Ascending aorta (tissue), 2 donors: ENCODE measurements at places on chromosomes 4 and X.
A peak's percentile ranks its signal among the peaks of the same experiment; 100 is the strongest.

DNA sequence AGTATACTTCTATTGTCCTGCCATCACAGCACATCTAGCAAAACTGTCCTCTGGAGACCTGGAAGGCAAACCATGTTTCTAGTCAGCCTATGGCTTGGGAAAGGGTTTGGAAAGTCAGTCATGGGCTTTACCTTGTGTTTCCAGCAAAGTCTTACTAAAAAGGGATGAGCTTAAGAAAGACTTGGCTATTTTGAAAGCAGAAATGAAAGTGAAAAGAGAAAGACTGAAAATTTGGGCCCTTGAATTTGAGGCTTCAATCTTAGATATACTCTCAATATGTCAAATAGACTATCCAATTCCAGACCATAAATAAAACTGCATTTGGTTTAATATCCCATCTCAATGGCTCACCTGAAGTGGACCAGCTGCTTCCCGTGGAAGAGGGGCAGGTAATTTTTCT lies 127.9 kb downstream of the ZNF330 start:
- no peak for DNase-seq

DNA sequence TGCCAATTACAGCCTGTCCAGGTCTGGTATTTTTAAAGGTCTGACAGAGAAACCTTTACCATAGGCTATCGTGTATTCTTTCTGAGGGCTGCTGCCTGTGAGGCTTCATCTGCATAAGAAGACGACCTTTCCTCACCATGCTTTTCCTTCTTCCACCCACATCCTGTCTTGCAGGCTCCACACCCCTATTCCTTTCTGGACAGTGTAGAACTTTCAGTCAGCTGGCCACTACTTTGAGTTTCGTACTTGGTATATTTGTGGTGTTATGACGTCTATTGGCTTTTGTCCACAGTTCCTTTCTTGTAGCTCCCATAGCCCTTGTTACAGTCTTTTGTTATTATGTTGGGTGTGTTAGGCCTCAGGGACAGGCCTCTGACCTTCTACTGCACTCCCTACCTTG lies 311.4 kb downstream of the RAPGEF2 start:
- no peak for DNase-seq

GRCh38 chr4:125123570-125124109 lies 191.1 kb upstream of the FAT4 start:
- no peak for DNase-seq

DNA sequence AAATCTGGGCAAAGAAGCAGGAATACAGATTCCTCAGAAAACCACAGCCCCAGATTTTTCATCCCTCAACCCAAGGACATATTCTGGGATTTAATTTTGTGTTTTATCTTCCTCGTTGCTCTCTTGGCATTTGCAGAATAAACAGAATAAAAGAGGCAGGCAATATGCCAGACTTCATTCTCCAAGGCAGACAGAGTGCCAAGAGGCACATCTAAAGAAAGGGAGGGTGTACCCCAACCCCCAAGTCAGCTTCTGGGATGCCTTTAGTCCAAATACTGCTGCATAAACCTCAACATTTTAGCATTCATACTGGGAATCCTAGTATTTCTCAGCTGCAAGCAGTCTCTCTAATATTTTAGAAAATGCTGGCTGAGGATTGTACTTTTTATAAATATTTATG lies 629.2 kb downstream of the KLHL13 start:
- DNase-seq: no peak

DNA sequence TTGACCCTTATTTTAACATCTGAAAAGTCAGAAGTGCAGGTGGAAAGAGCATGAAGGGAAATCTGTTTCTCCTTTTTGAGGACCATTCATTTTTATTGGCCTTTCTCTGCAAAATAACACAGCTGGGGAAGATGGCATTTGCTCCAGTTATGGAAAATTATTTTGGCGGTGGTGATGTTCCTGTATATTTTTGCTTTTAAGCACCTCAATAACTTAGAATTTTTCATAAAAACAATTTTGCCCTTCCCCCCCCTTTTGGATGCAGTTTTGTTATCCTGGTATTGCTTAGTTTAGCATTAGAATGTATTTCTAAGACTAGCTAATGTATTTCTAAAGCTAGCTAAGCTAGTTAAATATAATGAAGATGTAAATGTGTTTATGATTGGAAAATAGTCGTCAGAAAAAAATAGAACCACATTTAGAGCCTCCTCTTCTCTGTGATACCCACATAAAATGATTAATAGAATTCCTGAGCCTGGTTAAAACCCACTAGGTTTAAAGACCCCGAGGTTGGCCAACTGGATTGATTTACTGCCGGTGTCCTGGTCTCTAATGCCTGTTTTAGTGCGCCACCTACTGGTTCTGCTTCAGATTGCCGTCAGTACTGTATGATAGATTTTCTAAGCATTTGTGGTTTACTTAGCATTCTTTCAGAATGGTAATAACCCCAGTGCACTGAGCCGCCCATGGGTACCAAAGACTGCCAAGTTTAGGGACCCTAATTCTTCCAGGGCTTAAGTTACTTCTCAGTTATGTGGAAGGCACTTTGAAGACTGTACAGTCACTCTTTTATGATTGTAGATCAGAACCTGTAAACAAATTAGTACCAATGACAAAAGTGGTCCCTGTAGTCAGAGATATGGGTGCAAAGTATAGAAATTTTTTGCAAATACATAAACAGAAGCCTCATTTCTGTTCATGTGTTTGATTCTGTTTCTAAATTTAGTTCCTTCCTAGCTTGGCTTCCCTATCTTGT lies 11.4 kb downstream of the KLF3 start:
- DNase-seq: no peak

- DNase-seq: no peak
These were observed 136.8 kb upstream of the PDLIM3 start for GRCh38 chr4:185672151-185672550.

- no peak for DNase-seq
These were observed 41.9 kb downstream of the CNOT6L start for GRCh38 chr4:77777135-77777807.

DNA sequence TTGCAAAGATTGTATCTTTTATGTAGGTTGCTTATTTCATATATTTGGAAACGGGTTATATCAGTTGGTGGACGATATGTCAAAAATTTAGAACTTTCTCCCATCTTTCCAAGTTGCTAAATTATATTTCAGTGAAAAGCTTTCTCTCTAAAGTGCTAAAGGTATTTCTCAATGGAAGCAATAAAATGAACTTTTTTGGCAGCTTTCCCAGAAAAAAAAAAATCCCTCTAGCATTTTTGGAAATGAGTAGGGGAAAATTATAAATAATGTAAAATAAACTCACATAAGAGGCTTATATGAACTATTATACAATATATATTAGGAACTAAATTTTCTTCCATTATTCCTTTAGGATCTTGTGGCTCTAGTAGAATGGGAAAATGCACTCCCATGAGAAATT lies 152.2 kb downstream of the GRID2 start:
- DNase-seq: no peak

- DNase-seq: no peak
These were observed 16.1 kb downstream of the TNIP3 start for GRCh38 chr4:121148000-121148399.

- DNase-seq: no peak
These were observed 81.3 kb upstream of the TMEM33 start for GRCh38 chr4:41853973-41854372.

DNA sequence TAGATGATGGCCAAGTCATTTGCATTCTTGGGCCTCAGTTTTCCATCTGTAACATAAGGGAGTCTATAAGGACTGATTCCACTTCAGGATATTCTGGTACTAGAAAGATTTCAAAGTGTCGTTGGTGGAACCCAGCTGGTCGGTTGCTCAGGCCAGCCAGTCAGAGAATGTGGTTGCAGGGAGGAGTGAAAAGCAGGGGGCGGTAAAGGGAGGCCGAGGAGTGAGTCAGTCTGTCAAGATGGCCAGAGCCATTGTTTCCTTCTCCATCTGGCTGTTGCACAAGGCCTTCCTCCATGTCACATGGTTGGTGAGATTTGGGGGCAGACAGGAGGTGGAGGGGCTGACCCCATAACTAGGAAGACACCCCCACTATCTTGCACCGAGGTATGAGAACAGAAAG lies 38.2 kb downstream of the STARD8 start:
- DNase-seq: no peak

GRCh38 chrX:135168486-135168885 lies 2.7 kb downstream of the CT55 start:
- DNase-seq: no peak

GRCh38 chr4:11542952-11543351 lies 114.3 kb upstream of the HS3ST1 start:
- DNase-seq: no peak

- DNase-seq: no peak
These were observed 246.8 kb downstream of the SNCA start for GRCh38 chr4:89590128-89590527.

GRCh38 chr4:134024251-134024650 lies 177.3 kb downstream of the PABPC4L start:
- no peak for DNase-seq

DNA sequence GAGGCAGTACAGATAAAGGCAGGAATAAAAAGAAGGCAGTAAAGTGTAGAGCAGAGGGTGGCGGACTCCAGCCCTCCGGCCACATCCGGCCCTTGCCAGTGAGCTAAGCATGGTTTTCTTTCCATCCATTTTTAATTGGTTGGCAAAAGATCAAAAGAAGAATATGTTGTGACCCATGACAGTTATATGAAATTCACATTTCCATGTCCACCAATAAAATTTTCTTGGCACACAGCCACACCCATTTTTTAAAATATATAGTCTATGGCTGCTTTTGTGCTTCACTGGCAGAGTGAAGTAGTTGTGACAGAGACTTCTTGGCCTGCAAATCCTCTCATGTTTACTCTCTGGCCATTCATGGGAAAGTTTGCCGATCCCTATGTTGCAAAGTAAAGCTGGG lies 29.8 kb downstream of the SLC9A6 start:
- DNase-seq: no peak

- no peak for DNase-seq
These were observed 172.5 kb upstream of the FMR1 start for GRCh38 chrX:147739196-147739595.

- DNase-seq: no peak
These were observed 247.9 kb upstream of the GALNTL6 start for GRCh38 chr4:171565130-171565788.

- DNase-seq: no peak
These were observed 71.7 kb upstream of the LIMCH1 start for GRCh38 chr4:41466249-41466648.

DNA sequence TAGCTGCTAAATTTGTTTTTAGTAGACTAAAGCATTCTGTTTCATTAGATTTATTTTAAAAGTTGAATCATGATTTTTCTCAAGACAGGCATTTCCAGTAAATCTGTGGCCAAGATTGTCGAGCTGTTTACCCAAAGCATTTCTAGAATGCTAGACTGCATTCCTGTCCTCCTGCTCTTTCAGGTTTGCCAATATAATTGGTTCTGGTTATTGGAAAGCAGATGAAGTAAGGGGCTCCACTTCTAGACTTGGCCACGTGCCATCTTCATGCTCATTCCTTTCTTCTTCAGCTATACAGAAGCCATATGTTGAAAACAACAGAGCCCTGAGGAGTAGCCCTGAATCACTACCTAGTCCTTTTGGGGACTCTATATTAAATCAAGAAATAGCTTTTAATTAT lies 62.5 kb downstream of the PGRMC2 start:
- no peak for DNase-seq

DNA sequence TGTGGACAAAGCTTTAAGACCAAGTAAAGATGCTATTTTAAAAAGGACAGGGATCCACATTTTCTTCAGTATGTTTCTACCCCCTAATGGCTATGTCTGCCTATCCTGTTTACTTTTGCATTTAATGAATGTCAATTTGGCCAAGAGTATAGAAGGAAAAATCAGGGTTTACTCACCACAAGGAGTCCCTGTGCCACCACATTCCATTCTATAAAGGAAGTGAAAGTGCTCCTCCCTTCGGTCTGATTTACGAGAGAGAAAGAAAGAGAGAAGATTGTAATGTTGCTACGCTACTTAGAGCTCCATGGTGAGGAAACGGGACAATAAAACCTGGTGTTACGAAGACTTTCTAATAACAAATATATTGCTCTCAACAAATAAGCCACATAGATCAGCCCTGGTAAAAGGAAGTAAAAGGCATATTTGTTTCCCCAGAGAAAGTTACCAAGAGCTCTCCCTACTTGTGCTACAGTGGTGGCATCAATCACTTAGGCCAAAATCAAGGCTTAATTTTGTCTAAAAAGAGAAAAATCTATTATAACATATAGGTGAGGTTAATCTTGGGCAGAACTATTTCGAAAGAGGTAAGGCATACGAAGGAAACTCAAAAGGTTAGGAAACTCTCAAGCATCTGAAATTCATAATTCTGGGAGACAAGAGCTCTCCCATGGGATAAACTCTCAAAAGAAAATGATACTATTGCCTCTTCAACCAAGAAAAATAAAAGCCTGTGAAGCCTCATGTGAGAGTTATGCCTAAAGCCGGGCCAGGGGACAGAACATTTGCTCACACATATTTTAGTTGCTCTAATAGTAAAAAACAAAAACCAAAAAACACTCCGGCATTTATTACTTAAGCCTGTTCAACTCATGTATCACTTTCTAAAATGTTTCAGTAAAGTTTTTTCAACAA lies 29.5 kb downstream of the TAPT1 start:
- no peak for DNase-seq

GRCh38 chr4:127291316-127291715 lies 341.4 kb upstream of the INTU start:
- no peak for DNase-seq

GRCh38 chrX:103157496-103158316 lies 57.2 kb upstream of the BEX4 start:
- DNase-seq: no peak

- no peak for DNase-seq
These were observed 99.0 kb upstream of the QRFPR start for GRCh38 chr4:121479808-121480207.

GRCh38 chrX:1481636-1482529 lies 29.2 kb upstream of the ASMTL start:
- DNase-seq: peak; percentile 80

- no peak for DNase-seq
These were observed 225.1 kb downstream of the FAM47A start for GRCh38 chrX:33906971-33907370.

DNA sequence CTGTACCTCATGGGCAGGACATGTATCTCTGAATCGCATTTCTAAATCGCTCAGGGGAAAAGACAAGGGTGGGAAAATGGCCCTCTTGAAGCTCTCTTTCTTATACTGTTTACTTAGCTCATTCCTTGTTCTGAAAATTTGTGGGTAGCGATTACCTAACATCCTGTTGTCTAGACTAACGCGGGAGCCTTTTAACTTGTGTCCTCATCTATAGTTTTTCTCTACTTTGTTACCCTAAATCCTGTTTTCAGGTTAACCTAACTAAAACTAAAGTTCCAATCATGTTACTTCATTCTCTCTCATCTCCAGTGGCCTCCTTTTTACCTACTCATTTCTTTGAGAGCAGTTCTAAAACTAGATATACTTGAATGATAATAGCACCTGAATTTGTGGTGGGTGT lies 45.0 kb downstream of the SNX25 start:
- no peak for DNase-seq
